ENCODE measurements at places on chromosomes 12 and 14. TPM values are rescaled to one million over a fixed set of nuclear protein-coding genes. Genes with fewer than 3 reads are reported as not detected.

Gene PIWIL1
- not detected for total RNA-seq

Gene CD163L1
- not detected for total RNA-seq

Gene ALX1
- total RNA-seq = 0.26 TPM

Gene STON2
- 47.4 TPM for total RNA-seq

Gene MGAT4C
- total RNA-seq = 0.26 TPM

Data from bronchial epithelial cell (primary cell).